Activated T-helper 1 cell treated with Interleukin-2 at 50 U/mL for 16 hours (primary cell): ENCODE measurements at places on chromosomes 13 and 19.

DNA sequence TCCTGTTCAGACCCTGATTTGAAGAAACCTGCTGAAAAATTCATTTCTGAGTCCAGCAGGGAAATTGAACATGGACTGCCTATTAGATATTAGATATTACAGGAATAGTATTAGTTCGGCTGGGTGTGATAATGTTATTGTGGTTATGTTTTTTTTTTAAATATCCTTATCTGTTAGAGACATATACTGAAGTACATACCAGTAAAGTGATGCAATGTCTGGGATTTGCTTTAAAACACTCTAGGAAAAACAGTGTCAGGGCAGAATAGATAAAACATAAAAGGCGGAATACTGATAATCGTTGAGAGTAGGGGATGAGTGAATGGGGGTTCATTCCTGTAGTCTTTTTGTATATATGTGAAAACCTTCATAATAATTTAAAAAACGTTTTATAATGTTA lies 28.7 kb upstream of the AMER2 start:
- DNase-seq: no peak

GRCh38 chr13:40564342-40565001 lies 102.0 kb downstream of the FOXO1 start:
- no peak for DNase-seq

GRCh38 chr13:24187185-24187584 lies 26.7 kb downstream of the SPATA13 start:
- DNase-seq: no peak

DNA sequence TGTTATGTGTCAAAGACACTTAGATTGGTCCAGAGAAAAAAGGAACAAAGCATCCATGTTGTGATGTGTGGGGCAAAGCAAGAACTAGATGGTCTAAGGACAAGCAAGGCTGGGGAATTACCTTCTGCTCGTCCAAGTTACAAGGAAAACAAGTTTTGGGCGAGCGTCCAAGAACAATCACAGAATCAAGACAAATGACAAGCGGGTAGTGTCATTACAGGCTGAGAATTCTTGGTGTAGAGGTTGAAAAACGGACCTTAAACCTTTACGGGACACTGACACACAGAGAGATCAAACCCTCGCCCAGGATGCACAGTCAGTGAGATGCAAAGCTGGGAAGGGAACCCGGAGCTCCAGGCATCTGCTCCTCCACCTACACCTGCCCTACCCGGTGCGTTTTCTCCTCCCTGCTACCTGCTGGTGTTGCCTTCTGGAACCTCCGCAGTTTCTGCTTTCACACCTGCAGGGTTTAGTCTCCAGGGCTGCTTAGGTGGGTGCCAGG lies 515 bp upstream of the ZNF324B start:
- DNase-seq: no peak

- DNase-seq: peak; percentile 66
Measured at GRCh38 chr19:12965017-12965811, 4.2 kb upstream of the DAND5 start.

DNA sequence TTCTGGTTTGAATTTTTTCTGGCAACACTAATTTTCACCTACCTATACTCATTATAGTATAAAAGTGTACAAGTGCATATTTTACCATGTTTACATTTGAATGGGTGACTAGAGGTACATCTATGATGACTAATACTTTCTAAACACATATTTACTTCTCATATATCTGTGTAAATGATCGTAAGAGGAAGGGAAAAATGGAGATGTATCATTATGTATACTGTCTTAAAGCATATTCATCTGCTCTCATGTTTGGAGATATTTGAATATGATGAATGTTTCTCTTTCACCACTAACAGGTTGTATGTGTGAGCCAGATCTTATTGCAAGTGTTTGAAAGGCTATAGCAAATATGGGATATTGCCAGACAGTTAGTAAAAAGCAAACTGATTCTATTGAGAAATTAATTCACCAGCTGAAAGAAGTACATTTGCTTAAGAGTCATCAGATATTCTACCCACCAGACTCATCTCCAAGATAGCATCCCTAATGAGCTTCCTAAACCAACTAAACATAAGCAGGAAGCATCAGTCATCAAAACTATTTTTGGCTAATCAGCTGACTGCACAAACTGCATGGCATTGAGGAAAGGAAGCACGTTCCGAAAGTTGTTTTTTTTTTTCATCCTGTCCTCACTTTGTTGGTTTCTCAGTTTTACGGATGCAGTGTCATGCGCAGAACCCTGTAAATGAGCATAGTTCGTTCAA lies 738.2 kb downstream of the GPC5 start:
- no peak for DNase-seq

- no peak for DNase-seq
Measured at GRCh38 chr13:91017669-91018053, 329.8 kb upstream of the MIR17HG start.

GRCh38 chr19:17109962-17110598 lies 34.5 kb downstream of the MYO9B start:
- no peak for DNase-seq

GRCh38 chr13:112740502-112741131 lies 50.8 kb downstream of the ATP11A start:
- DNase-seq: no peak

- peak; percentile 51 for DNase-seq
Measured at GRCh38 chr19:49097453-49098288, 12.4 kb downstream of the SNRNP70 start.

DNA sequence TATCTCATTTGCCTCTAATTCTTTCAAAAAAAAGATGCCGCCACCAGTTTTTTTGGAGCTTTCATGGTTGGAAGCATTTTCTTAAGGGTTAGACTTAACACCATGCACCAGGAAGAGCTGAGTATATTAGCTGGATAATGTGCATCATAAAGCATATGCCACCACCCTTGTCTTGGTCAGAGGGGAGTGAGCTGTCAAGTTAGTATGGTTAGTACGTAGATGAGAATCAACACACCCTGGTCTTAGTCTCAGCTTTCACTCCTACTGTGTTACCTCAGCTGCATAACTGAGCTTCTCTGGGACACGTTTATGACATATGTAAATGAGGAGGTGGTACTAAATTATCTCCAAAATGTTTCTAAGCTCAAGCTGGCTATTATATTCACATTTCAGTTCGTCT lies 415.6 kb downstream of the DCT start:
- no peak for DNase-seq

GRCh38 chr19:45218911-45219743 lies 26.1 kb downstream of the EXOC3L2 start:
- DNase-seq: no peak

GRCh38 chr19:39949026-39949747 lies 14.8 kb upstream of the FCGBP start:
- DNase-seq: no peak
